Inflammatory macrophage treated with lipopolysaccharide for 1 hour (primary cell): ENCODE measurements at places on chromosomes 6 and 20.

- DNase-seq, result no peak
These were observed 130.4 kb downstream of the CD164 start for GRCh38 chr6:109251839-109252238.

GRCh38 chr6:106496823-106497222 lies 132.5 kb downstream of the RTN4IP1 start:
- peak; percentile 82 for DNase-seq

DNA sequence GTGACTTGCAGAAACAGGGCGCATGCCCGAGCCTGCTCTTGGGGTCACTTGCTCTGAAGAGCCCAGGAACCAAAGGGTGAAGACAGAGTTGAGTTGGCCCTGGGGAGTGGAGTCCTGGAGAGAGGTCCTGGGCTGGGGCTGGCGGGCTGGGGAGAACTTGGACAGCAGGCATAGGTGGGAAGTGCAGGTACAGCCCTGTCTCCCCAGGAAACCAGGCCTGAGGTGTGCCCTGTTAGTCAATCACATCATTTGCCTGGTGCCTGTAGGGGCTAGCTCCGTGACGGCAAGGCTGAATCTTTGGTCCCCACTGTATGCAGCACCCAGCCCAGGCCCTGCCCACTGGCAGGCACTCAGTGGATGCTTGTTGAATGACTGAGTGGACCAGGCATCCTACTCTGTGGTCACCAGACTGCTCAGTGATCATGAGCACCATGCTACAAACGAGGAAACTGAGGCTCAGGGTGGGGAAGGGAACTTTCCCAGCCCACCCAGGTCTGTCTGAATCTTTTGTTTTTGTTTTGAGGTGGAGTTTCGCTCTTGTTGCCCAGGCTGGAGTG lies 15.6 kb upstream of the NOL4L start:
- no peak for DNase-seq

DNA sequence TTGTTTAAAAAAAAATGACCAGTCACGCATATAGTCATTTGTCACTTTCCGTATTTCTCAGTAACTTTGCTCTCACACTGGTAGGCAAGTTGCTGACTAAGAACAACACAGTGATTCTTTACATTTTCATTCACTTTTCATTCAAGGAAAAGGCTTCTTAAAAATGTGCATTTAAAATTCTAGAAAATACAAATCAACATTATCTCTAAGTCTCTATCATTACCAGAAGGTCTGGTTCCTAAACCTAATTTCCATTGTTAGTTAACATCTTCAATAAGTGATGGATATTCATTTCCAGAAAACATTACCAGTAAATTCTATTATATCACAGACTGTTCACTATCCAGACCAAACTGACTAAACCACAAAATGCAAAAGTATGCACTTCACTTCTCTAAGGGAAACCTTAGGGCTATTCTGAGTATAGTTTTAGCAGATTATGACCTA lies 115.3 kb downstream of the AHI1 start:
- DNase-seq, result no peak

GRCh38 chr6:47545223-47545622 lies 67.6 kb downstream of the CD2AP start:
- DNase-seq, result no peak

DNA sequence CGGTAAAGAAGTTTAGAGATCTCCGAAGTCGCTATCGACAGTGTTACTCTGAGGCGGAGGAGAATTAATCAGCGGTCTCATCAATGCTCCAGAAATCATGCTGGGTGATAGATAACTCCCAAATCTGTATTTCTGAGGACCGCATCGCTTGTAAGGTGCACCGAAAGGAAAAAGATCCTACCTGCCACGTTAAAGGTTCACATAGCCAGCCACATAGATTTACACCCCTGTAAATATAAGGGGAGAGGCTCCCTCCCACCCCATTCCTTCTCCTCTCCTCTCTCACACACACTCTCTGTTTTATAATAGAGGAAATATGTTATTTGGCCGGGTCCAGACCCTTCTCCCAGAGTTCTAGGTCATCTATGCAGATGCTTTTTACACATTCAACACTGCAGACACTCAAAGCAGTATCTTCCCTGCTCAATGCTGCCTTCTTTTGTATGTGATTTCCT lies 620 bp upstream of the DEK start:
- no peak for DNase-seq

- DNase-seq, result no peak
These were observed 110.9 kb upstream of the SSTR4 start for GRCh38 chr20:22924046-22924737.

DNA sequence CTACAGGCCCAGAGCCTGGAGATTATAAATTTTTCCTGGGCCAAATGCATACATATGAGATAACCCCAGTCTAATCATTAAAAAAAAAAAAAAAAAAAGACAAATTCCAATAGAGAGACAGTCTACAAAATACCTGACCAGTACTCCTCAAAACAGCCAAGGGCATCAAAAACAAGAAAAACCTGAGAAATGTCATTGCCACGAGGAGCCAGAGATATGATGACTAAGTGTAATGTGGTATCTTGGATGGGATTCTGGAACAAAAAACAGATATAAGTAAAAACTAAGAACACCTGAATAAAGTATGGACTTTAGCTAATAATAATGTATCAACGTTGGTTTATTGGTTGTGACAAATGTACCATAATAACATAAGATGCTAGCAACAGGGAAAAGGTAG lies 24.9 kb downstream of the UBE2V1 start:
- no peak for DNase-seq

- no peak for DNase-seq
These were observed 455.0 kb downstream of the RFPL4B start for GRCh38 chr6:112802144-112802543.

GRCh38 chr6:4637691-4638433 lies 138.3 kb upstream of the CDYL start:
- peak; percentile 29 for DNase-seq

GRCh38 chr6:19691465-19692167 lies 145.6 kb upstream of the ID4 start:
- DNase-seq, result no peak

GRCh38 chr6:89432875-89433251 lies at the start of gene ANKRD6:
Gene ANKRD6 (plus strand): TSS chr6:89433152. CDS start chr6:89566977, 133,825 bp downstream.
- DNase-seq, result peak; percentile 91

DNA sequence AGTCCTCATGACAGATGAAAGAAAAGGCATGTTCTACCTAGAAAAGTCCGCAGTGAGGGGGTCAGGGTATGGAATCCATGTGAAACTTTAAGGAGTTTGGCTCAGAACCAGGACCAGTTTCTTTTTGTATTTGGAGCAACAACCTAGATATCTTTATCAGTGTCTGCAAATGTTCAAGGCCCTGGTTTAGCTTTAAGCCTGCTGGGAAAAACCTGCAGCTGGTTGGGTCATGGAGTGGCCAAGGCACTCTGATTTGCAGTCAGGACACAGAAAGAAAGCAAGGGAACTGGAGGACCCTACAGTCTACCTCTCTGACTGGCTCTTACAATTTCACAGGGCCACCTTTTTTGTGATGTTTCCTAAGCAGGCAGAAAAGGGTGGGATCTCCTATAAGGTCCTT lies 33.7 kb downstream of the GSTA2 start:
- no peak for DNase-seq

- no peak for DNase-seq
These were observed 23.8 kb downstream of the NKX2-2 start for GRCh38 chr20:21490105-21490504.

DNA sequence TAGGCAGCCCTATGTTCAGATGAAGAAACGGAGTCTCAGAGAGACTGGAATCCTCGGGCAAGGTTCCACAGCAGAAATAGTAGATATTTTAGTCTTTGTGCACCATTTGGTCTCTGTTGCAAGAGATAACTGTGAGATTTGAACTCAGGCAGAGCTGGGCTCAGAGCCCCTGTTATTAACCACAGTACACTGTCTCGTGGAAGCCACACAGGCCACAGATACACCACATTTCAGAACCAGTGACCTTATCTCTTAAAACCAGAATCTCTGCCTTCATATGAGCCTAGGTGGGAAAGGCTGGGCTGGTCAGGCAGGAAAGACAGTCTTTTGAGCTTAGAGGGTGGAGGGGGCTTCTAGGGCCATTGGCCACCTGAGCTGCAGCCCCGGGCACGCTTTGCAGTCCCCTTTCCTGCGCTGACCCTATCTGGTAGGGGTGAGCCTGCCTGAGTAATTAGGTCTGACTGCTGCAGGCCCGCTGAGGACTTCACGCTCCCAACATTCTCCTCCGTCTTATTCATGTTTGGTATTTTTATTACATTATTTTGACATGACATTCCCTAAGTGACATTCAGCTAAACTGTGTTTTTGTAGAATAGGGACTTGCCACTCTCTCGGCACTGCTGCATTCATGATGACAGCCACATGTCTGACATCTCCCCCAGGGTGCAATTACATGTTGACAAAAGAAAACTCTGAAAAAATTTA lies 71.1 kb downstream of the KCNB1 start:
- DNase-seq, result no peak

DNA sequence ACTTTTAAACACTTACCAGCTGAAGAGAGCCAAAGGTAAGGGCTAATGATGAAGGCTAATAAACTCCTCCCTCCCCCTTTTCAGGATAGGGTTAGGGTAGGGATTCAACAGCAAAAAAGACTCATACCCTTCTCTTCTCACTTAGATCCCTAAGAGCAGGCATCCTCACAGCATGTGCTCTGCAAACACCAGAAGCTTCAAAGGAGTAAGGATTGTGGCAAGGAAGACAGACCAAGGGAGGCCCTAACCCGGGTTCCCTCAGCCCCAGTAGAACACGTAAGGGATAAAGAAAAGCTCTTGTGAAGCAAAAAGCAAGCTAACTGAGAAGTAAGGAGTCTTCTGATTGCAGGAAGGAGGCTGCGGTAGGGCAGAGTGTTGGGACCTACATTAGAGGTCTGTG lies 11.6 kb downstream of the MAP3K7 start:
- DNase-seq, result no peak

DNA sequence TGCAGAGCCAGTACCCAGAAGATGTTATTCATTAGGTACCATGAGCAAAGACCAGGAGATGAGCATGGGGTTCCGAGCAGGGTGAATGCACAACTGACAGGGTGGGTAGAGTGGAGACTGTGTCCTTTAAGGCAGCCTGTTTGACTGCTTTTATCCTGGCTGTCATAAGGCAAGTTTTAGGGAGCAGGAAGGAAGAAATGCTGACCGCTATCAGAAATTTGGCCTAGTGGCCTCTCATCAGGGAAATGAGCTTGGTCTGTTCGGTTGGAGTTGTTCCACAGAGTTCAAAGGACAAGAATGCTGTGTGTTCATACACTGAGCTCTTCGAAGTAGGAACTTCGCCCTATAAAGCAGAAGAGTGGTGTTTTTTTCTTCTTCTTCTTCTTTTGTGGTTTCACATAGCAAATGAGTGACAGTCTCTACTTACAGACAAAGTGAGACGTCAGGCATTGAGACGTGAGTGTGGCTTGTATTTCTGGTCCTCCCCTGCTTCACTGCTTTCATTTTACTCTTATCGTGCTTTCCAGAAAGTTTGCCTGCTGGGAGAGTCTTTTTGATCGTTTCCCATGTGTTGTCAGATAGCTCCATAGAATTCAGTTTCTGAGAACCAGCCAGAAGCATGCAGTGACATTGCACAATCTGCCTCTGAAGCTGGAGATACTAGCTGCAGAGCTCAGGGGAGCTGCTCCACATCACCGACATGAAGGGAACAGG lies at the start of gene CASS4:
TSS of gene CASS4 (plus strand) at position 502 of the 714 bp plus-strand sequence. CDS start at position 701, 199 bp downstream.
- DNase-seq, result peak; percentile 70

DNA sequence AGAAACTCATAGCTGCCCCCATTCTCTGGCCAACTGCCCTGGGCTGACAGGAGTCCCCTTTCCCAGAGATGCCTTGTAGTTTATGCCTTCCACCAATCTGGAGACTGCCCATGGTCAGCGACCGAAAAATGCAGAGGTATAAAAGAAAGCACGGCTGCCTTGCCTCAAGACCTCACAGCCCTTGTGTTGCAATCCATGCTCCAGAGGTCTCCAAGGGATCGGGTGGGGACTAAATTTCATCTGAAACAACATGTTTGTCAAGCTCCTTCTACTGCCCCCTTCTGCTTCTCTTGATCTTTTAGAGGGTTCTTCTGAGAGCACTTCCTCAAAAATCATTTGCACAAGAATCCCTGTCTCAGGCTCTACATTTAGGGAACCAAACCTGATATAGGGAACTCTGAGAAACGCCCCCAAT lies 128.8 kb downstream of the PLCB1 start:
- DNase-seq, result peak; percentile 82

GRCh38 chr6:37454420-37455140 lies 21.6 kb downstream of the CMTR1 start:
- no peak for DNase-seq

- DNase-seq, result no peak
These were observed 23.7 kb downstream of the ADGRF5 start for GRCh38 chr6:46898006-46898405.

DNA sequence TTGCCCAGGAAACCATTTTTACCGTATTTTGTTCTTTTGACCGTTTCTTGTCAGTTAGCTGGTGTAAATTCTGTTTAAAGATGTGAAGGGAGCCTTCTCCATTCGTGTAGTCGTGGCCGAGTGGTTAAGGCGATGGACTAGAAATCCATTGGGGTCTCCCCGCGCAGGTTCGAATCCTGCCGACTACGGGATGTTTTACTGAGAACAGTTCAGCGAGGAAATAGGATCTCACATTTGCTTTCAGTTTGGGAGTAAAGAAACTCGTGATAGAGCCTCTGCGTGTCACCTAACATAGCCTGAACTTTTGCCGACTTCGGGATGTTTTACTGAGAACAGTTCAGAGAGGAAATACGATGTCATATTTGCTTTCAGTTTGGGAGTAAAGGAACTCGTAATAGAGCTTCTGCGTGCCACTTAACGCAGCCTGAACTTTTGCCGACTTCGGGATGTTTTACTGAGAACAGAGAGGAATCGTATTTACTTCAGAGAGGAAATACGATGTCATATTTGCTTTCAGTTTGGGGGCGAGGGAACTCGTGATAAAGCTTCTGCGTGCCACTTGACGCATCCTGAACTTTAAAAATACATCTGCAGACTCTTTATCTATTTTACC lies 5.9 kb upstream of the ZNF184 start:
- DNase-seq, result peak; percentile 93

- DNase-seq, result no peak
These were observed 119.5 kb downstream of the PTPRK start for GRCh38 chr6:128400875-128401274.

GRCh38 chr6:21219856-21220255 lies 373.7 kb upstream of the SOX4 start:
- no peak for DNase-seq

GRCh38 chr6:133184798-133185372 lies 56.3 kb upstream of the EYA4 start:
- DNase-seq, result peak; percentile 13

DNA sequence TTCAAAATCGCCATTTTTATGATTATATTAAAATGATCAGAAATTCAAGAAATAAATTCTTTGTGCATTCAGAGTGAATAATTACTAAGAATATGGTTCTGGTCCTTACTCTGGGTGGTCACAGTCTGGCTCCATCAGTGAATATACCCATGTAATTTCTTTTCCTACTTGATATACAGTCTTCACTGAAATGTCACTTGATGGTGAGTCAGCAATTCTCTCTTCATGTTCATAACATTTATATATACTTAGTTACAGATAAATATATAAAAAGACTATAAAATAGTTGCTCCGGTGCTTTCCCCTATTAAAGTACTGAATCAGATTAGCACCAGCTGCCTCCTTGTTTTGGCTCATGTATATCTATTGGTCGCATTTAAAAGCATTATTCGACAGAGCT lies 56.4 kb upstream of the MTRF1L start:
- no peak for DNase-seq
